Esophagus muscularis mucosa (tissue), 4 donors: ENCODE measurements at places on chromosomes 11 and 22. TPM values are rescaled to one million over a fixed set of nuclear protein-coding genes. Genes with fewer than 3 reads are reported as not detected.

The CRYBA4 gene
- not detected for total RNA-seq

GRCh38 chr11:71333473-71333872, 81.1 kb upstream of the SHANK2 start:
- no peak overlapping the region for H3K27ac ChIP-seq
- peaks cover 2% of the 10 kb centered on the region for H3K4me1 ChIP-seq
- DNase-seq, result no peak
- H3K36me3 ChIP-seq, result no peaks in the 10 kb centered on the region
- peaks cover 40% of the 10 kb centered on the region for H3K27me3 ChIP-seq

The BATF2 gene
- total RNA-seq, result 5.1 TPM

The ABTB2 gene
- total RNA-seq, result 5.0 TPM

- H3K4me1 ChIP-seq, result peaks cover 28% of the 10 kb centered on the region
- H3K27me3 ChIP-seq, result no peaks in the 10 kb centered on the region
- no peak for DNase-seq
- H3K27ac ChIP-seq, result peak overlapping the region; percentile 82
- H3K36me3 ChIP-seq, result no peaks in the 10 kb centered on the region
These were observed 83.3 kb upstream of the PICALM start for GRCh38 chr11:86152006-86152862.

The TNNT3 gene
- total RNA-seq, result 2.8 TPM

GRCh38 chr22:25656724-25657123, 85.3 kb upstream of the MYO18B start:
- no peak for DNase-seq
- H3K4me1 ChIP-seq, result peaks cover 6% of the 10 kb centered on the region
- H3K4me3 ChIP-seq, result no peak overlapping the region
- no peaks in the 10 kb centered on the region for H3K27me3 ChIP-seq

- peaks cover 17% of the 10 kb centered on the region for H3K4me1 ChIP-seq
- no peak overlapping the region for H3K4me3 ChIP-seq
- H3K27ac ChIP-seq, result peak overlapping the region; percentile 72
- no peak for DNase-seq
- H3K36me3 ChIP-seq, result no peaks in the 10 kb centered on the region
- no peaks in the 10 kb centered on the region for H3K27me3 ChIP-seq
These were observed 18.1 kb upstream of the EFCAB6 start for GRCh38 chr22:43829904-43830851.

DNA sequence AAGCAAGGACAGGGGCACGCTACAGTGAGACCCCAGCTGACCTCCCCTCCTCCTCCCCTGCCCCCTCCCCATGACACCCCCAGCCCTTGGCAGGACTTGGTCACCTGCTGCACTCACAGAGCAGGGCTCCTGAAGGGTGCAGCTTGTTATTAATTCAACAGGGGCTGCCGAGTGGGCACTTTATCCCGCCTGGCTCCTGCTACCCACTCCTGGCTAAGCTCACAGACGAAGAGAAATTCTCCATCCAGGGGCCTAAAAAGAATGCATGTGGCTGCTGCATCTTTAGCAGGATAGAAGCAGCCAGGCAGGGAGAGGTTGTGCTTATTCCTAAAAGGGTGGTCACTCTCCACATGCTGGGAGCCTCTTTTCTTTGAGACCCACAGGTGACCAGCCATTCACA, 40.3 kb downstream of the GALNT18 start:
- H3K27ac ChIP-seq, result peak overlapping the region; percentile 43
- H3K4me1 ChIP-seq, result peaks cover 78% of the 10 kb centered on the region
- H3K4me3 ChIP-seq, result no peak overlapping the region

DNA sequence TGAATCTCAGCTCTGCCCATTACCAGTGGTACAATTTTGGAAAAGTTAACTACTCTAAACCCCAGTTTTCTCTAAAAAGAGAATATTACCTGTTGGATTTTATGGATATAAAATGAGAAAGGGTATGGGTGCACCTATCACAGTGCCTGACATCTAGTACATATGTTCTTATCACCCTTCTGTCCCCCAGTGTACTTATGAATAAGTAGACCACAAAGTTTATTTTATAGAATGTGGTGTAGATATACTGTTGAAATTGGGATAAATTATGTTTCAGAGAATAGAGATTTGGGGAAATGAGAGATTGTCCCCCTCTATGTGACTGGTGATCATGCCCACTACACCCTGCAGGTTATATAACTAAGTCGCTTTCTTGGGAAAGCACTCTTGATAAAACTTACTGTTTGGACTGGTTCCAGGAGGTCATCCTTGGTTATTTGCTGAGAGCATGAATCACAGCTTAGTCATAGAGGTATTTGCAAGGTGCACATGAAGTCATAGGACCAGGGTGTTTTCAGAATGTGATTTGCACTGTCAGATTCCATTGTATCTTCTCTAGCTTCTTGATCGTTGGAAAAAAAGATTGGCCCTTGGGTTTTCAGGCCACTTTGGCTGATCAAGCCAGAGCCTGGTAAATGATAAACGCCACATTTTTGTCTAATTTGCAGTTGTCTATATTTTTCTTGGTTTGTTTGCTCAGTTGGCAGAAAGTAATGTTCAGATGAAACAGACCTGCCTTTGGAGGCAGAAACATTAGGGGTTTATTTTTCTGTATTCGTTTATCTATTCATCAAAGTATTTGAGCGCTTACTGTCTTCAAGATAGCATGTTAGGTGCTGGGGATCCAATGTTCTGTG, 21.3 kb downstream of the STX3 start:
- peaks cover 7% of the 10 kb centered on the region for H3K36me3 ChIP-seq
- no peak overlapping the region for H3K27ac ChIP-seq
- H3K4me1 ChIP-seq, result peaks cover 8% of the 10 kb centered on the region
- H3K27me3 ChIP-seq, result no peaks in the 10 kb centered on the region

The DDI1 gene
- total RNA-seq, result not detected

The GSTT2B gene
- not detected for total RNA-seq

GRCh38 chr11:133385781-133386180, 146.5 kb downstream of the OPCML start:
- no peaks in the 10 kb centered on the region for H3K27me3 ChIP-seq
- no peak for DNase-seq
- no peak overlapping the region for H3K4me3 ChIP-seq
- H3K4me1 ChIP-seq, result no peaks in the 10 kb centered on the region

GRCh38 chr11:73565804-73566203, 32.1 kb downstream of the FAM168A start:
- no peak for DNase-seq
- H3K27ac ChIP-seq, result no peak overlapping the region
- H3K27me3 ChIP-seq, result no peaks in the 10 kb centered on the region
- peaks cover 9% of the 10 kb centered on the region for H3K4me1 ChIP-seq
- H3K4me3 ChIP-seq, result no peak overlapping the region
- H3K36me3 ChIP-seq, result no peaks in the 10 kb centered on the region

GRCh38 chr11:103594283-103594682, 442.2 kb upstream of the DDI1 start:
- no peaks in the 10 kb centered on the region for H3K4me1 ChIP-seq
- no peaks in the 10 kb centered on the region for H3K27me3 ChIP-seq
- H3K4me3 ChIP-seq, result no peak overlapping the region
- no peak for DNase-seq

The C11orf87 gene
- total RNA-seq, result not detected

DNA sequence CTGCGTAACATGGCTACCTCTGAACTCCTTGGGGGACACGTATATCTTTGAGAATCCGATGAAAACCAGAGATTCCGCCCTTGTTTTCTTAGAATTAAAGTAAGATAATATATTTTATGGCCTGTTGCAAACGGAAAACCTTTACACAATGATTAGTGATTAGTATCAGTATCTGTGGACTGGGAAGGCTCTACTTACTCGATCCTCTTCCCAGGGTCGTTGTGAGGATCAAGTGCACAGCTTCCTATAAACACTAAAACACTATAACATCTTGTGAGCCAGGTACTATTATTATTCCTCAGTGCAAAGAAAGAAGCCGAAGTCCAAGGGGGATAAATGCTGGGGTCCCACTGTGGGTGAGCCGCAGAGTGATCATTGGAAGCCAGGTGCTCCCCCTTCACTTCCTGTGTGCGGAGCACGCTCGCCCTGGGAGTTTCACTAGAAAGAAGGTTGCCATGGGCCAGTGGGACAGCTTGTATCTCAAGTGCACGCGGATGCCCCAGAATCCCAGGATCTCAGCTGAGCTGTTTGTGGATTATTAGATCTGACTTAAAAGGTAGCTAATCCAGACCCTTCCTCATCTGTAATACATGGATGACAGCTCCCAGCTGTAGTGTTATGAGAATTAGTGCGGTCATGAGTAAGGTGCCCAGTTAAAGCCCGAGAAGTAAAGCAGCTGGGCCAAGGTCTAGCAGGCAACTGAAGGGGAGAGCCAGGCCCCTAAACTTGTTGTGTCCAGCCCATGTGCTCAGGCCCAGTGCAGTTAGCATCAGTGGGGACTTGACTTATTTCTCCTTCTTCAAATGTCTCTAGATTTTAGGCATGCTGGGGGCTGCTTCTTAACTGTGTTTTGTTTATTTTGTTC, 839 bp downstream of the CBY1 start:
- peak overlapping the region; percentile 85 for H3K27ac ChIP-seq
- H3K36me3 ChIP-seq, result peaks cover 11% of the 10 kb centered on the region
- no peaks in the 10 kb centered on the region for H3K27me3 ChIP-seq
- peak overlapping the region; percentile 83 for H3K4me3 ChIP-seq
- peaks cover 19% of the 10 kb centered on the region for H3K4me1 ChIP-seq

- DNase-seq, result no peak
- peaks cover 12% of the 10 kb centered on the region for H3K4me1 ChIP-seq
- H3K27me3 ChIP-seq, result no peaks in the 10 kb centered on the region
- H3K36me3 ChIP-seq, result no peaks in the 10 kb centered on the region
- peak overlapping the region; percentile 48 for H3K4me3 ChIP-seq
These were observed 25.6 kb downstream of the YWHAH start for GRCh38 chr22:31969789-31970489.

DNA sequence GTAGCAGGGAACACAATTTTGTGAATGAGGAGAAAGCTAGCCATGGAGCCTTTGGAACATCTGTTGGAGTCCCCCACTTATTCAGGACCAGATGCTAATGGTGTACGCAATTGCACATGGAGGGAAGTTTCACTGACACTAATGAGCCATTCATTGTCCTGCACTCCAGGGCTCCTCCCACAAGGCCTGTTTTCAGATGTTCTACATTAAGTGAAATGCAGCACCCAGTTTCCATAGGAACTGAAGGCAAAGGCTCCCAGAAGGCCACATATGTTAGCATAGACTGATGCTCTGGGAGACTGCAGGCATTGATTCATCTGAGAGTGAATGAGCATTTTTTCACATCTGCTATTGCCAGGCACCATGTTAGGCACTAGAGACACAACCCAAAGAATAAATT, 399.5 kb downstream of the ETS1 start:
- H3K4me1 ChIP-seq, result peaks cover 12% of the 10 kb centered on the region
- H3K4me3 ChIP-seq, result no peak overlapping the region
- H3K27ac ChIP-seq, result no peak overlapping the region
- DNase-seq, result no peak

DNA sequence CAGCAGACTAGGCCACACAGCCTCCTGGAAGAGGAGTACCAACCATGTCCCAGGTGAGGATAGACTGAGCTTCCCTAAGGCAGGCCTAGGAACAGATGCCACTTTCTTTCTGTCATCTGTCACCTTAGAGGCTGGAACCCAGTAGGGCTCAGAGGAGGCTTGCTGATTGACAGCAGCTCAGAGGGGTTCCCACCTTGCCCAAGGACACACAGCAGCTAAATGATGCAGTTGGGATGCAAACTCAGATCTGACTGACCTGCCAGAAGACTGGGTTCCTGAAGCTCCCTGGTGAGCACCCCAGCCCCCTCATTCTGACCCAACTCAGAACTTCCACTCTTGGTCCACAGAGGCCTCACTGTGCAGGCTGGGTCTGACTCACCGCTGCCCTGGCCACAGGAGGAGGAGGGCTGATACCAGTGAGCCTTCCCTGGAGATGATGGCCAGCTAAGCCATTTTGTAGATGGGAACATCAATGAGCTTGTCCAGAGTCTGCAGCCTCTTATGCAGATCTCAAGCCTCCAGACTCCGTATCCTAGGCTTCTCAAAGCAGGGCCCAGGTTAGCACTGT, 14.0 kb downstream of the CAPN5 start:
- peaks cover 16% of the 10 kb centered on the region for H3K4me1 ChIP-seq
- H3K4me3 ChIP-seq, result no peak overlapping the region
- H3K36me3 ChIP-seq, result peaks cover 2% of the 10 kb centered on the region
- DNase-seq, result no peak

The SAA4 gene
- not detected for total RNA-seq

The BBOX1 gene
- not detected for total RNA-seq

The CDC45 gene
- 1.1 TPM for total RNA-seq

DNA sequence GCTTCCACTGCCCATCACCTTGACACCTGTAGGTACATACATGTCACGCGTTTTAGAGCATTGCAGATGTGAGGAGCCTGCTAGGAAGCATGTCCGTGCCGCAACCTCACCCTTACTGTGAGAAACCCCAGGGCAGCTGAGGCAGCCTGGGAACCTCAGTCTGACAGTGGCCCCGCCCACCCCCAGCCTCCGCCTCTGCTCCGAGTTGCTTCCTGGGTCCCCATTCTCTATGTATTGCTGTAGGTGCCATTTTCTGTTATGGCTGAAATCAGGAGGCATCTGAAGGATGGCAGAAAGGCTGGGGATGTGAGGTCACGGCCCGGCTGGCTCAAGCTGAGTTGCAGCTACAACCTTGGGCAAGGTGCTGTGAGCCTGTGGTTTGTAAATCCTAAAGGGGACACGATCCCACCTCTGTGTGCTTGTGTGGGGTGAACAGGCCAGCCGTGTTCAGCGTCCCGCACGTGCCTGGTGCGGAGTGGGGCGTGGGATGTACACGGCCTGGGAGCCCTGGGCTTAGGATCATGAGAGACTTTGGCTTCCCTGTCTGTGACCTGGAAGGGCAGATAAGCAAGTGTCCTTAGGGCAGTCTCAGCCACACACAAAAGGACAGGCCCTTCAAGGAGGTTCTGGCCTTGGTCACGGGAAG, 102.7 kb downstream of the PHF21B start:
- peaks cover 5% of the 10 kb centered on the region for H3K27me3 ChIP-seq
- H3K4me1 ChIP-seq, result no peaks in the 10 kb centered on the region
- no peaks in the 10 kb centered on the region for H3K36me3 ChIP-seq

The KCNJ5 gene
- total RNA-seq, result 0.80 TPM

The TSGA10IP gene
- total RNA-seq, result not detected
